ENCODE measurements at places on chromosomes 7 and 10.

DNA sequence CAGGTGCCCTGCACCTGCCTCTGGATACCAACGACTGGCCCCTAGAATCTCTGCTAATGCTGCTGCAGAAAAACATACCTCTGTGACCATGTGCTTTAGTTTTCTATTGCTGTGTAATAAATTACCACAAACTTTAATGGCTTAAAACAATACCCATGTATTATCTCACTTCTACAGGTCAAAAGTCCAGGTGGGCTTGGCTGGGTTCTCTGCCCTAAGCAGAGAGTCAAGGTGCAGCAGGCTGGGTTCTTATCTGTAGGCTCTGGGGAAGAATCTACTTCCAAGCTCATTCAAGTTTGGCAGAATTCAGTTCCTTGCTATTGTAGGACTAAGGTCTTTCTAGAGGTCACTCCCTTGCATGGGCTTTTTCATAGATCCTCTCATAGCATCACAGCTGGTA, 52.3 kb downstream of the CCDC71L start:
- DNase-seq: no peak

DNA sequence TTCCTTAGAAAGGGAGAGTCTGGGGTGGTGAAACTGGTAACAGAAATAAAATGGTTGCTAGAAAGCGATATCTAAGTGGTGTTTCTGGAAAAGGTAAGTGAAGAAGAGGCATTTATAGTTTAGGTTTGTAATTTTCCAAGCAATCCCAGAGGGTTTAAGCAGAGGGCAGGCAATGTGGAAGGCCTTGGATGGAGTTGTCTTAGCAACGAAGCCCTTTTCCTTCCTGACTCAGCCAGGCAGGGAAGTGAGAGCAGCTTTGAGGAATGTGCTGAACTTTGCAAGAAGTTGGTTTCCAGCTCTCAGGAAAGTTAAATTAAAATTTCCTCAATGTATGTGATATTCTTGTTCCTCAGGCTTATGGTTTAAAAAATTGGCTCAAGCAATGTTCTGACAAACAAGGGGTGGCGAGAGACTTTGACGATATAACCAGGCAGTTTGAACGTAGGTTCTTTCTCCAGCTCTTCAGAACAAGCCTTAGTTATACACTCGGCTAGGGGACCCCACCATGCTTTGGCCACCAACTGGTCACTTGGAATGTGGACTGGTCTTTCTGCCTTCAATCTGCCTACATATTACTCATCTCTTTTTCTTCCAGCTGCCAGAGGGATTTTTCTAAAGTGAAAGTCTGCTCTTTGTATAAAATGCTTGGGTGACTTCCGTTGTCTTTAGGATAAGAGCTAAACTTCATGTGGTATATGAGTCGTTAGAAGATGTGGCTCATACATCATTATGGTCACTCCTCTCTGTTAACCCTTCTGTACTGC, 66.9 kb upstream of the SLC25A13 start:
- no peak for DNase-seq

DNA sequence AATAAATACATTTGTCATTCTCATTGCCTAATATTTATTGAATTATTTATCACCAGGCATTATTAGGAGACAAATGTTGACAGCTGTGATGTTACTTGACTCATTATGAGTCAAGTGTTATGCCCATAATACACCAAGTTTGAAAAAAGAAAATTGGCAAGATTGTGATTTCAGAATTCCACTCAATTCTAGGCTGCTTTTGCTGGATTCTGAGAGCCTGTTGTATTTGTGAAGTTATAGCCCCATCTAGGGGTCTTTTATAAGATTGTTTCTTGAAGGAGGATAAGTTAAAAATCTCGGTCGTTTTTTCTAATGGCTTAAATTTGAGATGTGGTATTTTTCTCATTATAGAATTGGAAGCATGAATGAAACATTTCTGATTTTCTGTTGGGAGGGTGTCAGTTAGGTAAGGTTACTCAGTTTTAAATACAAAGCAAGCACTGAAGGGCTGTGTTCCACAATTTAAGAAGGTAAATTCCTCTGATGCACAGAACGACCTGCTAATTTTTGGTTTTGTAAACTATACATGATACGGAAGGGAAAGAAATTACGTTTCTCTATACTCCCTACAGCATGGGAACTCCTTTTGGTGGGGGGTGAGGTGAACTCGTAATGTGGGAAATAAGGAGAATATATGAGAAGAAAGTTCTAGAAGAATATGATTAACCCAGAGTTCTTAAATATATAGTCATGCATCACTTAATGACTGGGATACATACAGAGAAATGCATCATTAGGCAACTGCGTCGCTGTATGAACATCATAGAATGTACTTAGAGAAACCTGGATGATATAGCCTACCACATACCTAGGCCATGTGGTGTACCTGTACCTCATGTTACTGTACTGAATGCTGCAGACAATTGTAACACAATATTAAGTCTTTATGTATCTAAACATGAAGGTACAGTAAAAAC, 2.6 kb downstream of the STK31 start:
- no peak for DNase-seq

GRCh38 chr10:97648562-97649404, 8.3 kb downstream of the PI4K2A start:
- DNase-seq: peak; percentile 9

DNA sequence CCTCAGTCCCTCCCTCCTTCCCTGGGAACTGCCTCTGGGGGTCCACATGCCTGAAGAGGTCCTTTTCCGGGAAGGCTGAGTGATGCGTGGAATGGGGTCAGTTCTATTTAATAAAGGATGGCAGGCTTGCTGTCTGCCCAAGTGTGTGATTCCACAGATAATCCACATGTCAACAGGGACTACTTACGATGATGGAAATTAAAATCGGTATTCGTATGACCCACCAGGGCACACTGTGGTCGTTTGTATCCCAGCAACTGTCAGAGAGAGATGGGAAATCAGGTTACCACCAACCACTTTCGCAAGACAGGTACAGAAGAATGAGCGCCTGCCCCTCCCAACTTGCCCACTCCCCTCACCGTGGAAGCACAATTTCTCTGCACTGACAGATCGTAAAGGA, 110.3 kb downstream of the VIPR2 start:
- no peak for DNase-seq

DNA sequence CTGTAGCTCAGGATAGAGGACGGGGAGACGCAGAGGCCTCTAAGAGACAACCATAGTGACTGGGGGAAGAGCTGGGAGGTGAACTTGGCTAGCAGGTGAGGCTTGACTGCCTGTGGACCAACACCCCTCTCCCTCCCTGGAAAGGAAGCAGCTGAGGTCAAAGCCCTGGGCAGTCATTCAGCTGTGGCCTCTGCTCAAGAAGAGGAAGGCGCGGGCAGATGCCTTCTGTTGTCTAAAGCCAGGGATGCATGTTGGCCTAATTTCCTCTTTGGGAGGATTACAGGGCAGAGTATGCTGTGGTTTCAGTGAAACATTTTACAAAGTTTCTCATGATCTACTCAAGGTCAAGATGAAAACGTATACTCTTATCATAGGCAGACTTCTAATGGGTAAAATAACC, 327.1 kb downstream of the PRPF18 start:
- no peak for DNase-seq

All from activated T-helper 9 cell treated with anti-CD3 and anti-CD28 coated beads, Interleukin-2, amount 50 U/mL, for 16 hours (primary cell).